ENCODE measurements at places on chromosomes 1 and 21.

DNA sequence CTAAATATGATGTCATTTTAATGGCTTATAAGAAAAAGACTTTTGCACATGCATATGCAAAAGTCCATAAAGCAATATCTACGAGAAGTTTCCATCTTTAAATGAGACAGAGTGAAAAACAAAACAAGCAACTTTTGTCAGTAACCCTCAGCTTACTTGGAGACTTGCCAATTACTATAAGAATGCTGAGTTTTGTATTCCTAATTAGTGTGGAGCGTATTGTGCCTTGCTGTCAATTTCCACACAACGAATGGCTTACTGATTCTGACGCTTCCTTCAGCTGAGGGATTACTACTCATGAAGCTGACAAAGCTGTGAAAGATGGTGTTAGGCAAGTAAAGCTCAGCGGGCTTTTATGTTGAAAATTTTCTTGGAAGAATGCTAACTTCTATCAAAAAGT, 440.4 kb upstream of the ADAMTS5 start:
- DNase-seq, result no peak

GRCh38 chr1:13807209-13807608, 107.2 kb downstream of the PRDM2 start:
- no peak for DNase-seq

- no peak for DNase-seq
Measured at GRCh38 chr1:168518201-168518689, 25.6 kb downstream of the XCL2 start.

DNA sequence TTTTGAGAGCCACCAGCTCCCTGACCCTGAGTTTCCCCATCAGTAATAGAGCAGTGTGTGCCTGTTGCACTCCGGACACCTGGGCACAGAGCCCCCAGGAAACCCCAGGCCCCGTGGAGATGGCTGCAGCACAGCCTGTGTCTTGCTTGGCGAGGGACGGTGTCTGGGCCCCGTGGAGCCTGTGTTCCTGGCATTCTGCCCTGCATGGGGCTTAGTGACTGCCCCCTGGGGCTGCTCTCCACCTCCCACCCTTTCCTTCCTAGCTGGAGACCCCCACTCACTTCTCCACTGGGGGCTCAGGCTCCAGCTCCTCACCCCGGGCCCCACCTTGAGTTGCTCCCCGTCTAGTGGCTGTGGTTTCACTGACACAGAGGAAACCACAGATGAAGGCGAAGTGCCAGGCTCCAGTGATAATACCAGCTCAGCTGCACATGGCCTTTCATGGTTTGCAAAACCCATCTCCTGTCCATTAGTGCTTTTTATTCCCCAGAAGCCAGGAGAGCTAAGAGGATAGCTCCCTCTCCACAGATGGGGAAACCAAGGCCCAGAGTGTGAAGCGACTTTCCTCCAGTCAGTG, 39.4 kb downstream of the DMRTB1 start:
- no peak for DNase-seq

DNA sequence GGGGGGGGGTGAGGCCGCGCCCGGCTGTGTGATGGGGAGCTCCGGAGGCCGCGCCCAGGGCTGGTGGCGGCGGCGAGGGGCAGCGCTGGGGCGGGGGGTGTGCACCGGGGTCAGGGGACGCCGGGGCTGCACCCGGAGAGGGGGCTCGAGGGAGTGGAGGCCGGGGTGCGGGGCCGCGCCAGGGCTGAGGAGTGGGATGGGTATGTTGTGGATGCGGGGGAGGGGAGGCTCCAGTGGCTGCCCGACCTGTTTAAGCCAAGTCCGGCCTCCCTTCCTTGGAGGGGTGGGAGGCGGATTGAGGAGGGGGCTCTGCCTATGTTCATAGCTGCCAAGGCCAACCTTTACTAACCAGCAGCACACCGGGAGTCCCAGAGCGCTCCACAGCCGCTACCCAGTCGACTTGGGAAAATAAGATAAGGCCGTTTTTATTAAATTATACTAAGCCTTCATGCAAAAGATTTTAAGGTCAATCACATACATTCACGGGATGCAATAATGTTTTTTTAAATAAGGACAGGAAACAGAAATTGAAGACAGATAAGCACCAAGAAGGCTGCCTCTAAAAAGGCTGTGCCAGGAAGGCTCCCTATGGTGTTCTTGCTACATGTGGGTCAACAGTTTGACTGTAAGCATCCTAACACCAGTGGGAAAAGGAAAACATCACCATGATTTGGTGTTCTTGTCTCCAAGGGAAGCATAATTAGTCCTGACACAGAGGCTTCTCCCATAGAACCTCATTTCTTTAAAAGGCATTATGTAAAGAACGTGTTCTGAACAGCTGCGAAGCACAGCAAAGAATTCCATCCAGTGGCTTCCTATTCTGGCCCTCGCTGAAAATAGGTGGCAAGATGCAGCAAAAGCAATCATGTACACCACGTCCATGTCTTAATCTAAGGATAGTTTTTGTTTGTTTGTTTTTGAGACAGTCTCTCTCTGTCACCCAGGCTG, 626 bp upstream of the HLCS start:
- DNase-seq, result no peak

DNA sequence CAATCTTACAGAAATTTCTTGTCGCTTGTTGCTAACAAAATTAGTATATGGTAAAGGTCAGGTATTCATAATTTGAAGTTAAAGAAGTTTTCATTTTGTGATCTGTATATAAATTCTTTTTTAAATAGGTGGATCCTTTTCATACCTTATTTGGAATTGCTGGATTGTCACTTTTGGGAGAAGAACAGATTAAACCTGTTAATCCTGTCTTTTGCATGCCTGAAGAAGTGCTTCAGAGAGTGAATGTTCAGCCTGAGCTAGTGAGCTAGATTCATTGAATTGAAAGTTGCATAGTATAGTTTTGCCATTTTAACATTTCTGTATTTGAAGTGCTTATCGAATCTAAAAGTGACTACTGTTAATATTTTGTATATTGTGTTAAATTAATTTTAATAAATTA, 2.3 kb upstream of the MSH4 start:
- DNase-seq, result no peak

DNA sequence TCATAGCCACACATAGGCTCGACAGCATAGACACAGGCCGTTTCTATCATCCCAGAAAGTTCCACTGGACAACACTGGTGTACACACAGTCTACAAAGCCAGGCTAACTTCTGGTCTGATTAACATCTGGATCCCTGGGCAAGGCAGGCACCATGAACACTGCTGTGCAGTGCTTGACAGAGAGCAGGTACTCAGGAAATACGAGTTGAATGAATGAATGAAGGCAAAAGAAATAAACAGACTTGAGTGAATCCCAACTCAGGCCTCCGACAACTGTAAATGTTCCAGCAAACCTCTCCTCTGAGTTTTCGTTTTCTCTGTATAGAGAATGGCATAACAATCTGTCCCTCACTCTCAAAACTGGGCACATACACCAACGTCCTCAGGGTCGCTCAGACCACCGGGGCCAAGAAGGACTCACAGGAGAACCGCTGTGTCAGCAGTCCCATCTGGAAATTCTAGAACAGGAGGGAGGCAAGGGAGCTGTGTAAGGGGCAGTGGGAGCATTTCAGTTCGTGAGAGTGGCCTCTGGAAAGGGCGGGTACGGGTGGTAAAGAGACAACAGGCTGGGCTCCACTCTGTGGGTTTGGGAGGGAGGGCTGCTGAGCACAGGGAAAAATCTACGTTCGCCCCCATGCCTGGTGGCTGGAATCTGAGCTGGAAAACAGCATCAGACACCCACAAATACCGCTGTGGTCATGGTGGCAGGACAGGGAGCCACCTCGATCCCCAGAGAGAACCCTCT, 15.1 kb upstream of the ECE1 start:
- DNase-seq, result no peak

- no peak for DNase-seq
Measured at GRCh38 chr1:17440074-17440826, 773 bp upstream of the RCC2 start.

DNA sequence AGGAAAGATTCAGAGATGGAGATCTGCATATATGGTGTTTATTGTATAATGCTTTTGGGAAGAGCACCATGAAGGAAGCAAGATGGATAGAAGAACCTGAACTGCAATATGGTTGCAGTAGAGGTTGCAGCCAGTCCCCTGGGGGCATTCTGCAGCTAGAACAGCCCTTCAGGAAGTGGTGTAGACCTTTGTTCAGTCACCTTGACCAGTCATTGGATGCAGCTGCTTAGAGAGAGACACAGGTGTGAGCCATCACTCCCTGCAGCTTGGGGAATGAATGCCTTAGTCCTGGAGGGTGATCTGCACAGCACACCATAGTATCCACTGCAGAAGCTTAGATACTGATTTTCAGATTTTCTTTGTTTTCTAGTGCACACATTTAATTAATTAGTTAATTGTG, 42.3 kb downstream of the NEK7 start:
- DNase-seq, result no peak

GRCh38 chr1:206453111-206453510, 17.2 kb upstream of the IKBKE start:
- DNase-seq, result no peak

- DNase-seq, result no peak
Measured at GRCh38 chr1:162368451-162368850, 8.2 kb downstream of the SPATA46 start.

DNA sequence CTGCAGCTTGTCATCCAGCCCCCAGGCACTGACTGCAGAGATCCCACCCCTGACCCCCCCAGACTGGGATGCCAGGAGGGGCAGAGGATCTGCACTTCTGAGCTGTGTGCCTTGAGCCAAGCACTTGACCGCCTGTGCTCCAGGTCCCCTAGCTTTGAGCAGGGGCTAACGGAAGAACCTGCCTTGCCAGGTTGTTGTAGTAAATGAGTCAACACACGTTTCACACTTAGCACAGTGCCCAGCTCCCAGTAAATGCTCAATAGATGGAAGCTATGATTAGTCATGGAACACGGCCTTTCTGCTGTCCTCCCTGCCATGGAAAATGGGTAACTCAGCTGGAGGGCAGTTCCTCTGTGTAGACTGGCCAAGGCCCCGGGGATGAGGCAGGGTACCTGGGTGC, 24.1 kb downstream of the IFFO2 start:
- DNase-seq, result no peak

DNA sequence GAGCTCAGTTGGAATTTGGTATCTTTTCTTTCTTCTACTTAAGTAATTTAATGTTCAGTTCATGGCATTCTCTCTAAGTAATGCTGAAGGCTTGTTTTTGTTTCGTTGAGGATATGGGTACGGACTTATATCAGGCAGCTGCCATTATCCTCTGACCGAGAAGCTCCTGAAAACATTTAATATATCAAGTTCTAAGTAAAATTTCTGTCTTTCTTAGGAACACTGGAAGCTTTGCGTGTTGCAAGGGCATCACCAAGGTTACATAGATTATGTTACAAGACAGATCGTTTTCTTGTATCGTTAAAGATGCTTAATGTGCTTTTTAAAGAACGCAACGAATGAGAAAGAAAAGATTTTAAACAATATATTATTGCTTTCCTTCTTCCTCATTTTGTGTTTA, 1.0 kb upstream of the GALNT2 start:
- DNase-seq, result no peak

- no peak for DNase-seq
Measured at GRCh38 chr21:35559128-35559828, 501.0 kb downstream of the SETD4 start.

GRCh38 chr1:46809071-46809470, 10.2 kb downstream of the CYP4B1 start:
- no peak for DNase-seq

DNA sequence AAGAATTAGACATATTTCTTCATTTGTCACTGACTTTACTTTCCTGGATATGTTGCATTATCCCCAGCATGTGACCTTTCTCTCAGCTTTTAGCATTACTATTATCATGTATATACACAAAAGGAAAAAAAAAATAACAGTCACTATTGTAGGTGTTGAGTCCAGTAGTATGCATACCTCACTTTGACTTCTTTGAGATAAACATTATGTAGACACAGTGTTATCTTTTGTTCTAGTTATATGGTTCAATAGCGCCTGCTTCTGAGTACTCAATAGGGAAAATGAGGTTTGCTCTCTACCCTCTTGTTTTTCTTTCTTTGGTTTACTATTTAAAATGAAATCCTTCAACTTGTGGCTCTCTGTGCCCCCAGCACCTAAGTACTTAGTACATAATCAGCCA, 409.6 kb upstream of the PKN2 start:
- no peak for DNase-seq

DNA sequence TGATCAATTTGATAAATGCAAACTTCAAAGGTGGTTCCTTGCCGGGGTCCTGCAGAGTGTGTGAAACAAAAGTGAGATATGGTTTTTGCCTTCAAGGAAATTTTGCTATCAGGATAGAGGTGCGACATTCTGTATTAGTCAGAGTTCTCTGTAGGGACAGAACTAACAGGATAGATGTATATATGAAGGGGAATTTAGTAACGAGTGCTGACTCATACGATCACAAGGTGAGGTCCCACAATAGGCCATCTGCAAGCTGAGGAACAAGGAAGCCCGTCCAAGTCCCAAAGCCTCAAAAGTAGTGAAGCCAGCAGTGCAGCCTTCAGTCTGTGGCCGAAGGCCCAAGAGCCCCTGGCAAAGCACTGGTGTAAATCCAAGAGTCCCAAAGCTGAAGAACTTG, 157.0 kb downstream of the RYR2 start:
- DNase-seq, result no peak

- no peak for DNase-seq
Measured at GRCh38 chr1:41545996-41546832, 61.7 kb upstream of the EDN2 start.

DNA sequence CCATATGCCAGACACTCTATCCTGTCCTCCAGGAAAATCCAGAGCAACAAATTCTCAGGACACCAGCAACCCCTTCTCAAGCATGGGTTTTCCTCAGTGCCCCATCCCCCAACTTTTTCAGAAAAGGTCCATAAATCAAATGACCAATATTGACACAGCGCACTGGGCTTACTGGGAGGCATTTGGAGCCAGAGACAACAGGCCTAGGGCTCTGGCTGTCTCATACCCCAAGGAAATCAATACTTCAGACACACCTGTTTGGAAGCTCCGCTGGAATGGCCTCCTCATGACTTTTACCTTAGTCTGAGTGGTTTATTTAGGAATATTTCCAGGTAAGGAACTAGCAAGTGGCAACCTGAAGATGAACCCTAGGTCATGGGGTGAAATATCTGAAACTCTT, 66.9 kb upstream of the TNR start:
- no peak for DNase-seq

DNA sequence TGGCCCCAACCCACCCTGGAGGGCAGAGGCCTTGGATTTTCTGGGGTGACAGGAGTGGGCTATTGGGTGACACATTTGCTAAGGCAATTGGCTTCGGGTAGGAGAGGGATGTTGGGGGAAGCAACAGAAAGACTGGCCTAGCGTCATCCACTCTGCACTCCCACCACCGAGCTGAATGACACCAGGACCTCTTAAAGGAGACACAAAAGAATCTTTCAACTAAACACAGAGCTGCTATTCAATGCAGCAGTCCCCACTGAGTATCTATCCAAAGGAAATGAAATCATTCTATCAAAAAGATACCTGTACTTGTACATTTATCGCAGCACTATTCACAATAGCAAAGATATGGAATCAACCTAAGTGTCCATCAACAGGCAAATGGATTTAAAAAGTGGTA, 6.2 kb downstream of the TFF2 start:
- no peak for DNase-seq

GRCh38 chr1:61163355-61163754, 81.0 kb downstream of the NFIA start:
- no peak for DNase-seq

GRCh38 chr1:7470904-7471638, 300.0 kb upstream of the VAMP3 start:
- no peak for DNase-seq

Measured in esophagus squamous epithelium (tissue), 5 donors.